ENCODE measurements at places on chromosomes 12 and 14.
A peak's percentile ranks its signal among the peaks of the same experiment; 100 is the strongest.

DNA sequence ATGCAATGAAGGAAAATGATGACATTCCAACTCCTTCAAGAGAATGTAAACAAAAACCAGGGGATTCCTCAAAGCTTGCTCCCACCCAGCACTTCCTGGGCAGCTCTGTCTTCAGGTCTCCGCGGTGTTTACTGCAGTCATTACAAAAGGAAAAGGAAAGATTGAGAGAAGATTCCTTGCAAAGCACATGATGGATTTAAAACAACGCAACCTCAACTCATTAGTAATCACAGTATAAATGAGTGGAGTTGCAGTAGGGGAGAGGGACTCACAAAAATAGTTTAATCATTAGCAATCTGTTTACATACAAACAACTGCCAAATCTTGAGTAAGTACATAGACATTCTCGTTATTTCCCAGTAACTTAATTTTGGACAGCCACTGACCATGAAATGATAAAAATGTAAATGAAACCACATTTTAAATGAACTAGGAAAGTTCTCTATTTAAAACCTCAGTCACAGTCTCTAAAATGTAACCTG lies 49.7 kb upstream of the OVCH1 start:
- DNase-seq = no peak

GRCh38 chr14:51472881-51473280 lies 178.8 kb upstream of the FRMD6 start:
- DNase-seq = no peak

DNA sequence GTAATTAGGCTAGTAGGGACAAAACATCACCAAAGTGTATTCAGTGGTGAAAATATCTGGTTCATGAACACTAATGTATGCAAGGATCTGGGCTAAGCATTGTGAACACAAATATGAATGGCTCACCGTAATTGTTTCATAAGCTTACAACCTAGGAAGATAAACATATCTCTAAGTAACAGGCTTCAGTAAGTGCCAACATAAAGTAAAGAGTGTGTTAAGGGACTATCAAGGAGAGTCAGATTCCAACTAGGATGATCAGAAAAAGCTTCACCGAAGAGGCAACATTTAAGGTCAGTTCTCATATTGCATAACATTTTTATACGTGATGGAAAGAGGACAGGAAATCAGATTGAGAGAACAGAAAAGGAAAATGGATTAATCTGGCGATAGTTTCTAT lies 29.4 kb downstream of the ABCC9 start:
- DNase-seq = no peak

- no peak for DNase-seq
Measured at GRCh38 chr14:50475460-50475859, 56.9 kb downstream of the MAP4K5 start.

- no peak for DNase-seq
Measured at GRCh38 chr12:4720637-4720995, 416 bp downstream of the GALNT8 start.

- DNase-seq = no peak
Measured at GRCh38 chr12:65045269-65045668, 75.8 kb downstream of the WIF1 start.

DNA sequence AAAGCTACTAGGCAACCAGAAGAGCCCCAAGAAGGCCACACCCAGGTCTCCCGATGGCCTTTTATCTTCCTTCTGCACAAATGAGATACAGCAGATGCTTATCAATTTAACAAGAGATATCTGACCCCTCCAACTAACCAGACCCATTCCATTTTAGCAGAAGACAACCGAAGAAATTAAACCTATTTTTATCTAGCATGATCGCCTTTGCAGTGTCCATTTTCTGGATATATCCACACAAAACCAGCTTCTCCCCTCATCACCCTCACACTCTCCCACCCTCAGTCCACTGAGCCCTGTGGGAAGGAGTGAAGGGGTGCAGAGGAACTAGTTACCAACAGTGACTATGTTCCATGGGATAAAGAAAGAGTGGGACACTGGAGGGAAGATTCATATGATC lies 20.9 kb upstream of the DHRS4 start:
- no peak for DNase-seq

DNA sequence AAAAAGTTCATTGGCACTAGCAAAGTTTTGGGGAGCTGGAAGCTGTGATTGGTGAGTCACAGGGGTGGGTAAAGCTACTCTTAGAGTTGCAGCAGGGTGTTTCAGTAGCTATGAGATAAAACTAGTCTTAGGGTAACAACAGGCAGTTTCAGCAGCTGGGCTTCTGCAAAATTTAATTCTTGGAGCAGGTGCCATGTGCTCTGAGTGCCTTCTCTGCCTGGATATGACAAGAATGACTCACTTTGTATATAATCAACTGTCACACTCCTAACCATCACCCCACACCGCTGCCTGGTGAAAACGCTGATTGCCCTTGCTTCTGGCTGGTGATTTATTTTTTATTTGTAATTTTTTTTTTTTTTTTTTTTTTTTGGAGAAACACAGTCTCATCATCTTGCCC lies 10.5 kb upstream of the PLBD2 start:
- DNase-seq = no peak

GRCh38 chr12:18008642-18009041 lies 81.4 kb downstream of the RERGL start:
- no peak for DNase-seq

GRCh38 chr14:73269729-73270531 lies 32.6 kb downstream of the PAPLN start:
- no peak for DNase-seq

GRCh38 chr14:50354527-50354926 lies 42.2 kb downstream of the CDKL1 start:
- no peak for DNase-seq

- no peak for DNase-seq
Measured at GRCh38 chr14:57897144-57897748, 31.4 kb upstream of the SLC35F4 start.

GRCh38 chr12:71958457-71958856 lies 19.8 kb downstream of the TPH2 start:
- DNase-seq = no peak

GRCh38 chr12:19065223-19065622 lies 64.3 kb upstream of the PLEKHA5 start:
- no peak for DNase-seq

- no peak for DNase-seq
Measured at GRCh38 chr14:66490143-66491111, 4.3 kb downstream of the CCDC196 start.

DNA sequence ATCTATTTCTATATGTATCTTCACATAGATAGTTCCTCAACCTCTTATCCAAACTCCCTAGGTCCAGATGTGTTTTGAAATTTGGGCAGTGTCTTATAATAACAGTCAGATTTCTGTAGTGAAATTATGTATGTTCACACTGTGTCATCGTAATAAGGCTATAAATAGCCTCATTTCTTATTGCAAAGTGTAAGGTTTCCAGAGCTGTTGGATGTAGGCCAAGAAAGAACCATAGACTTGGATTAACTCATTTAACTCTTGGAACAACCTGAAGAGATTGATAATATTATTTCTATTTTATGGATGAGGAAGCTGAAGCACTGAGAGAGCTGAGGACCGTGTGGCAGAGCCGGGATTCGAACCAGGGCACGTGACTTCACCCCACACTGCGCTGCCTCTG lies 49.0 kb upstream of the PIWIL1 start:
- DNase-seq = no peak

DNA sequence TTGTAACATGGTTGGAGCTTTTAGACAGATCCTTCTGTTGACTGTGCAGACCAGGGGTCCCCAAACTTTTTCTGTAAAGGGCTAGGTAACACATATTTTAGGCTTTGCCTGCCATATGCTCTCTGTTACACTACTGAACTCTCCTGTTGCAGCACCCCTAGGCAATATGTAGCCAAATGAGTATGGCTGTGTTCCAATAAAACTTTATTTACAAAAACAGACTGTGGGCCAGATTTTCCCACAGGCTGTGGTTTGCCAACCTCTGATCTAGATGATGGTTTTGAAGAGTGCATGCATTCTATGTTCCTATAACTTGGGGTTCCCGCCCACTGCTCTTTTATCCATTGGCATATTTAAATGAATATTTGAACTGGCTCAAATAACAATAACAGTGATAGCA lies 180.3 kb upstream of the VASH1 start:
- DNase-seq = no peak

- DNase-seq = no peak
Measured at GRCh38 chr12:1313906-1314305, 280.5 kb downstream of the FBXL14 start.

- peak; percentile 39 for DNase-seq
Measured at GRCh38 chr12:49671031-49671765, 36.0 kb downstream of the FMNL3 start.

DNA sequence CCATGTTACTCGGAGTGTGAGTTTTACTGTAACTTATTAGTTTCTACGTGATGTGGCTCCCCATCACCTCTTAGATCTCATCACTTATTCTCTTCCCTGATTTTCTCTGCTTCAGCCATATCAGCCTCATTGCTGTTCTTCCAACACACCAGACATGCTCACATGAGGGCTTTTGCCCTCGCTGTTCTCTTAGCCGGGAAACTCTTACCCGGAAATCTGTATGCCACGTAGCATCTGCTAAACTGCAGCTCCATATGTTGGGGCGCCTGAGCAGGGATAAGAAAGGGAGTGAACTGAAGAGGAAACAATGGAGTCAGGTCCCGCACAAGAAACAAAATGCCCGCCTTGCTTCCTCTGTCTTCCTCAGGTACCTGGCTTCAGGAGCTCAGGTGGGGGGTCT lies 16.6 kb downstream of the SMUG1 start:
- DNase-seq = no peak

DNA sequence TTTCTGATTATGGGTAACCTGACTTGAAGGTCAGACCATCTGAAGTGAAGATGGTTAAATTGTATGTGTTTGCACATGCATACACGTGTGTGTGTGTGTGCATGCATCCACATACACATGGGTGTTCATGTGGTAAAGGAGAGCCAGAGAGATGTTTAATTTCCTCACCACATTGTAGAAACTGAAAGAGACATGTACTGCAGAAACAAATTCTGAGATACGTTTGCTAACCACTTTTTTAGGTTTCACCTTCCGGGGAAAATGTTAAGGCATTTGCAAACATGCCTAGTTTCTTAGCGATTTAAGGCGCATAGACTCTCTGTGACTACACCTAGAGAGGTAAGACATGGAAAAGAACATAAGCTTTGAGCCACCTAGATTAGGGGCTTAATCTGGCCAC lies 362.9 kb downstream of the RAD51B start:
- no peak for DNase-seq

GRCh38 chr14:72605921-72606220 lies 288.0 kb downstream of the DPF3 start:
- no peak for DNase-seq

DNA sequence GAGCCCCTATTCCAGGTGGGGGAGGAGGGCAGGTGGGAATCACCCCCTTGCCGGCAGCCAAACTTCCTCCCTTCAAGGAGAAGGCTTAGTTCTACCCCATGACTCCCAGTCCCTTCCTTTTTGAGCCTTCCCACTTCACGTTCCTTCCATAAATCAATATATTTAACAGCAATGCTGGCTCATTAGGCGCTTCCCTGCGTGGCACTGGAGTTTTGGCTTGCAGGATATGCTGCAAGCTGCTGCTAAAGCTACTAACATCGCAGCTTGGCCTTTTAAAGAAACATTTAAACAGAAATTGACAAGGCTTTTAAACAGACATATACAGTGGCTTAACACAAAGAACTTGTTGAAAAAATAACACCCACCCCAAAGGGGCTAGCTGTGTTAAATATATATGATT lies 308.0 kb upstream of the FKBP4 start:
- no peak for DNase-seq

GRCh38 chr12:42530284-42530683 lies 59.3 kb downstream of the PRICKLE1 start:
- DNase-seq = no peak

GRCh38 chr12:12007001-12007712 lies 63.6 kb upstream of the BCL2L14 start:
- DNase-seq = no peak

- DNase-seq = no peak
Measured at GRCh38 chr12:107669946-107670345, 15.7 kb upstream of the PWP1 start.

DNA sequence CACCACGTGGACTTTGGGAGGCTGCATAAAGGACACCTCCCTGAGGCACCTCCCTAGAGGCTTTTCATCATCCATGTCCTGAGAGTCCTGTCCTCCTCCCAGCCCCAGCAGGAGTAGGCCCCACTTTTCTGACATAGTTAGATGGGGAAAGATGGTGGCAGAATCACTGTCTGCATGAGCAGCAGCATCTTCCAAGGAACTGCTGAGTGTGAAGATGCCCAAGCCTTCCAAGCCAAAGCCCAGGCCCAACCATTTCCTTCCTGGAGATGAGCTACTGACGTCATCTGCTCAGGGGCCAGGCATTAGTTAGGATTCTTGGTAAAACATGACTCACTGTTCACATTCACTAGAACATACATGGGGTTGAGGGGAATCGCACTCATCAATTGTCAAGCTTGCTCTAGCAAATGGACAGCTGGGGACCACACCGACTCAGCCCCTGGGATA lies 37.3 kb downstream of the VDR start:
- no peak for DNase-seq

- DNase-seq = no peak
Measured at GRCh38 chr12:113203852-113204760, 17.2 kb upstream of the TPCN1 start.

DNA sequence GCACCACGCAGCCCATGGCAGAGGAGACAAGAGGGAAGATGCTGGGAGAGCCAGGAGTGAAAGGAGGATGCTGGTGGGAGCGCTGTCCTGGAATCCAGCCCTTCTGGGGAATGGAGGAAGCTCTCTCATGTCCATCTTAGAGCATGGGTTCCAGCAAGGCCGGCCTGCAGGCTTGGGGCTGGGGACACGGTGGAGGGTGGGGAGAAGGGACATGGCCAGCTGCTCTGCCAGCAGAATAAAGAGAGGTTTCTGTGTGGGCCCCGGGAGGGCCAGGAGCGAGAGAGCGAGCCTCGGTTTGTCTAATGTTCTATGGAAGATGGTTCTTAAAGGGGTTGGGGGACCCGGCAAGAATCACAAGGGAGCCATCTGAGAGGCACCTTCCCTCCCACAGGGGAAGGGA lies 60.2 kb downstream of the RIMBP2 start:
- no peak for DNase-seq

DNA sequence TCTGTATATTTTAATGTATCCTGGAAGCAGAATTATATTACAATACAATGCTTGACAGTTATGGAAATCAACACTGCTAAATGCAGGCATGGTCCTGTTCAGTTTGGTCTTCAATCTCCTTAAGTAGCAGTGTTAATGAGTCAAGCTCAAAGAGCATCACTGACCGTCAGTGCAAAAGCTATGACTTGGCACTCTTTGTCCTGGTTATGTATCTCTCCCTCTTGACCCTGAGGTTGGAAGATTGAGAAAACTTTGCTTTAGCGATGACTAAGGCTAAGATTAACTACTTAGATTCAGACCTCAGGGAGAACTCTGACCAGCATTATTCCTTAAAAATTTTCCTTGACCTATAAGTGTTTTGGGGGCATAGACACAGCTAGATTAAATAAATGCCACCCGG lies 10.9 kb downstream of the CLEC7A start:
- DNase-seq = no peak

DNA sequence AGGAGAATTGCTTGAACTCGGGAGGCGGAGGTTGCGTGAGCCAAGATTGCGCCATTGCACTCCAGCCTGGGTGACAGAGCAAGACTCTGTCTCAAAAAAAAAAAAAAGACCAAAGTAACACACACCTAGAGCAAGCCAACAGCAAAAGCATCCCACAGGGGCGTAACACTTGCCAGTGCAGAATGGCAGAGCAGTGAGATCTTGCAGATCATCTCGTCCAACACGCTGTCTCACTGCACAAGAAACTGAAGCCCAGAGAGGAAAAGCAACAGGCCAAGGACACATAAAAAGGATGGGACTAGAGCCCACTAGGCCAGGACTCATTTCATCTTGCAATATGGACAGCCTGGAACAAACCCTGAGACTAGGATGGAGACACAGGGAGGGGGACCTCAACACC lies 12.7 kb upstream of the KRT78 start:
- DNase-seq = no peak
